Activated CD4-positive, CD25-positive, alpha-beta regulatory T cell (primary cell): ENCODE measurements at places on chromosomes 1 and 21.

- DNase-seq = no peak
Observed at GRCh38 chr1:234990874-234991801, 137.5 kb downstream of the TOMM20 start.

DNA sequence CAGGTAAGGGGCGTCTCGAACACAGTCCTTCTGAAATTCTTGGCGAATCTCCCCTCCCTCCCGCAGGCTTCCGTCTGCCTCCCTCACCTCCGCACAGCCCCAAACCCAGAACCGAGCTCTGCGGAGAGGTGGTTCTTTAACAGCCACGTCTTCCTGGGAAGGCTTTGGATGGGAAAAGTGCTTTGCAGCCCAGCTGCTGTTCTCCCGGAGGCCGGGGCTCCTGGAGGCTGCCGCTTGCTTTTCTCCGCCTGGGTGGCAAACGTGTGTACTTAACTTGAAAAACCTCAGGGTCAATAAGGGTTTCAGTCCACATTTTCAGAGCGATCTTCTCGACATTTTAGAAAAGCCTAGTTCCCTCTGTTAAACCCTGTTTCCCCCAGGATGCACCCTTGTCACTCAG, 109.3 kb downstream of the PRDM16 start:
- no peak for DNase-seq

DNA sequence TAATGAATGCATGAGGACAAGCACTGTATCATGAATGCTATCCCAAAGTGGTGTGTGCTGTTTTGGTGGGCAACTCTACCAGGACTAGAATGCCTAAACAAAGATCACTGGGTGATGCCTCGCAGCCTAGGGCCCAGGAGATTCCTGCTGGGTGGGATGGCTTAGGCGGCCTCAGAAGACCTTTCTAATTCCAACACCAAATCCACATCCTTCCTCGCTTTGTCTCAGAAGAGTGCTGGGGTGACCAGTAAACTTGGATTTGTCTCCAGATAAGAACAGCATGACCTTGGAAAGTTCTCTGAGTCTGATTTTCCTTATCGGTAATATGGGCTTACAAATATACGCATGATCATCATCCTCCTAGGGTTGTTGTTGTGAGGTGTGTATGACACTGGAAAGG, 76.6 kb downstream of the TLR5 start:
- no peak for DNase-seq

DNA sequence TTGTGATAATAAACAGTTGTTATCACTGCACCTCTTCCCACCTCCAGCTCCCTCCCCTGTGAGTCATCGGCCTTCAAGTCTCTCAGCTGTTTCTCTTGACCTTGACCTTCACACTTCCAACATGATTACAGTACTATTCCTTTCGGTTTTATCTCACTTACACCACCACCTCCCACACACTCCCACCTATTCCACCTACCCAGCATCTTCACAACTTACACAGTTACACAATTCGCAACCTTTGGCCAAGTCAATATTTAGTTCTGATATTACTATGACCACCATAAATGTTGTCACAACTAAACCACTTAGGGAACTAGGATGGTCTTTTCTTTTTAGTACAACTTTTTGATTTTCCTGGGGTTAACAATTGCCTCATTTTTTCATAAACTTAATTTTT, 60.2 kb downstream of the RIPK4 start:
- DNase-seq = no peak

DNA sequence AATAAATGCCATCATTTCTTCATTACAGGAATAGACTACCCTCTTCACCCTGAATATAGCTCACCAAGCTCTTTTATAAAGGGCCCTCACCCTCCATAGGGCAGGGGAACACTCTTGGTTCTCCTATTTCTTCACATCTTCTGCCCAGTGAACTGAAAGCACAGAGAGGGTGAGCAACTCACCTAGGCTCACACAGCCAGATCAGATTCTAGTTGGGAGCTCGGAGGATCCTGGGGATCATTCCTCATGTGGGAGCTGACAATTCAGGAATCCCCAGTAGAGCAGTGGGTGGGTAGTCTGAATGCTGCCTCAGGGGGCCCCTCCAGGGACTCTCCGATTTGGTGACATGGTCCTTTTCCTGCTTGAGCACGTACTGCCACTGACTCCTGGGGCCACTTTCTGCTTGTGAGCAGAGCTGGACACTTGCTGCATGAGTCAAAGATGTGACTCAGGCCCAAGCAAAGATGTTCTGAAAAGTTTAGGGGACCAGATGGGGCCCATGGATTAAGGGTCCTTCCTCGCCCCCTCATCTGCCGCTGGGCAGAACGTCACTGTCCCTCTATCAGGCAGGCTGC, 63.7 kb upstream of the WNT4 start:
- DNase-seq = no peak

GRCh38 chr1:63575340-63575826, 17.8 kb upstream of the PGM1 start:
- no peak for DNase-seq

GRCh38 chr1:213381572-213382084, 330.6 kb downstream of the RPS6KC1 start:
- no peak for DNase-seq

DNA sequence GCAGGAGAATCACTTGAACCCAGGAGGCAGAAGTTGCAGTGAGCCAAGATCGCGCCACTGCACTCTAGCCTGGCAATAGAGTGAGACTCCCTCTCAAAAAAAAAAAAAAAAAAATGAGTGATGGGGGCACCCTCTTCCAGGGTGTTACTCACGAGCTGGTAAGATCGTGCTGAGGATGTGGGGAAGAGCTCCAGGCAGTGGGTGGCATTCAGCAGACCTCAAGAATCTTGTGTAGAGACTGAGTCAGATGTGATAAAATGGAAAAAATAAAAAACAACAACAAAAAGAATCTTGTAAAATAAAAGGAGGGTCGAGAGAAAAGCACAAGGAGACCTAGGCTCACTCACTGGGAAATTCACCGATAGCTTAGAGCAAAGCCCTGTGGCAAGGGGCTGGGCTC, 38.5 kb downstream of the EPHA2 start:
- no peak for DNase-seq

- no peak for DNase-seq
Observed at GRCh38 chr1:212256369-212256768, 28.8 kb upstream of the PPP2R5A start.

GRCh38 chr1:59071876-59072582, 224.9 kb upstream of the FGGY start:
- DNase-seq = no peak

GRCh38 chr1:230861970-230862595, 6.2 kb downstream of the C1orf198 start:
- no peak for DNase-seq

DNA sequence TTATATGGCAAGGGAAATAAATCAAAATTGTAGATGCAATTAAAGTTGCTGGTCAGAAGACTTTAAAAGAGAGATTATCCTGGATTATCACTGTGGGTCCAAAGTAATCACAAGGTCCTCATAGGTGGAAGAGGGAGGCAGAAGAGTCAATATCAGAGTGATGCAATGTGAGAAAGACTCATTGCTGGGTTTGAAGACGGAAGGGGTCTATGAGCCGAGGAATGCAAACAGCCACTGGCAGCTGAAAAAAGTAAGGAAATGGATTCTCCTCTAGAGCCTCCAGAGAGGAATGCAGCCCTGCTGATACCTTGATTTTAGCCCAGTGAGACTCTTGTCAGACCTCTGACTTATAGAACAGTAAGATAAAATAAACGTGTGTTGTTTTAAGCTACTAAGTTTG, 59.8 kb upstream of the MUTYH start:
- DNase-seq = no peak

DNA sequence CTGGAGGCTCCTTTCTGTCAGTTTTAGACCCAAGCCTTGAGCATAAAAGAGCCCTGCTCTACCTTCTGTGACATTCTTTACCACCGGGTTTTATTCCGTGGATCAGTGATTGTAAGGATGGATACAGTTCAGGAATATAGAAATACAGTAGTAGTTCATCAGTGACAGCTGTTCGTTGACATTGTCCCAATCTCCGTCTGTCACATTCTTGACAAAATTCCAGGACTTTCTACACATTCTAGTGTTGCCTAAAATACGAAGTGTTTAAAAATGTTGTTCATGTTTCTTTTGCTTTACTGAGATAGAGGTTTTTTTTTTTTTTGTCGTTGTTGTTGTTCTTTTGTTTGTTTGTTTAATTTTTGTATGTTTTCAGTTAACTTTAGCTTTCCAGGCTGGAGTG, 29.9 kb downstream of the MAP10 start:
- no peak for DNase-seq

DNA sequence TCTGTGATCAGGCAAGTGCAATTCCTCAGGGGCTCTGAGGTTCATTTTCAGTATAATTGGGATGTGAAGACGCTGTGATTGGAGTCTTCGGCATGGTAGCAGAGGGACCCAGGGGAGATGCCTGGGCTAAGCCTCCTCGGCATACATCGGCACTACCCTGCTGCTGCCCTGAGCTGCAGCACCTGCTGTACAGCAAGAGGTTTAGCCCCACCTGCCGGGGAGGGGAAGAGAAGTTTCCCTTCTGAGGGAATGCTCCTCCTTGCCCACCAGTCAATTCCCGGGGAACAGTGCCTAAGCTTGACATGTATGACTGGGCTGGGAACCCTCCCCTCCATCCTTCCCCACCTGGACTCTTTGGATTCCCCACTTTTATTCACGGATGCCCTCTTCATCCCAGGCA, 24.9 kb downstream of the CNIH3 start:
- no peak for DNase-seq

DNA sequence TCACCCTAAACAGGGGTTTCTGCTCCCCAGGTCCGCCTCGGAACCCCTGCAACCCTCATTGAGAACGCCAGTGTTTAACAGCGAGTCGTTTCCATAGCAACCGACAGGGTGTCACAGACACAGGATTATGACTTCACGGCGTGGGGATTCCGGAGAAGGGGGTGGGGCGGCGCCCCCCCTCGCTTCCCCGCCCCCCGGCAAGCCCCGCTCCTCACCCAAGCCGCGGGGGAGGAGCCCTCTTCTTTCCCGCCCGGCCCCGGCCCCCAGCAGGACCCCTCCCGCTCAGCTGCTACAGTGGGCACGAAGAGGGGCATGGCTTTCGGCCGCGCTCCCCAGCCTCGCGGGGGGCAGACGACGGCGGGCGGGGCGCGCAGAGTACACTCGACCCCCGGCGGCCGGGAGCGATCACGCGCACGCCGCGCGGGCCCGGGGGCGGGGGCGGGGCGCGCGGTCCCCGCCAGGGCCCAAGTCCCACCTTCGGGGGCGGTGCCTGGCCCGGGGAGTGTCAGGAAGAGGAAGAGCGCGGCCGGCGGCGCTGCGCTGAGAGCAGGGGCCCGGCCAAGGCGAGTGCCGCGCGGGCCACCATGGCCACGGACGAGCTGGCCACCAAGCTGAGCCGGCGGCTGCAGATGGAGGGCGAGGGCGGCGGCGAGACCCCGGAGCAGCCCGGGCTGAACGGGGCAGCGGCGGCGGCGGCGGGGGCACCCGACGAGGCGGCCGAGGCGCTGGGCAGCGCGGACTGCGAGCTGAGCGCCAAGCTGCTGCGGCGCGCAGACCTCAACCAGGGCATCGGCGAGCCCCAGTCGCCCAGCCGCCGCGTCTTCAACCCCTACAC, at the start of gene EFHD2:
Gene EFHD2, plus strand, starts transcription at position 501 of the 835 bp plus-strand sequence. Its CDS starts 84 bp downstream, at position 585.
- DNase-seq = peak; percentile 69

- no peak for DNase-seq
Observed at GRCh38 chr1:214670098-214670497, 67.1 kb downstream of the CENPF start.

GRCh38 chr1:118871582-118872171, 116.5 kb downstream of the TBX15 start:
- DNase-seq = no peak

- DNase-seq = no peak
Observed at GRCh38 chr1:235639226-235640205, 10.1 kb downstream of the GNG4 start.

GRCh38 chr1:53614231-53615021, 124.5 kb downstream of the GLIS1 start:
- no peak for DNase-seq

- DNase-seq = no peak
Observed at GRCh38 chr1:203291201-203292096, 13.9 kb upstream of the BTG2 start.

- DNase-seq = no peak
Observed at GRCh38 chr1:199522936-199523335, 504.6 kb upstream of the NR5A2 start.

- DNase-seq = no peak
Observed at GRCh38 chr1:59199719-59200376, 97.0 kb upstream of the FGGY start.

DNA sequence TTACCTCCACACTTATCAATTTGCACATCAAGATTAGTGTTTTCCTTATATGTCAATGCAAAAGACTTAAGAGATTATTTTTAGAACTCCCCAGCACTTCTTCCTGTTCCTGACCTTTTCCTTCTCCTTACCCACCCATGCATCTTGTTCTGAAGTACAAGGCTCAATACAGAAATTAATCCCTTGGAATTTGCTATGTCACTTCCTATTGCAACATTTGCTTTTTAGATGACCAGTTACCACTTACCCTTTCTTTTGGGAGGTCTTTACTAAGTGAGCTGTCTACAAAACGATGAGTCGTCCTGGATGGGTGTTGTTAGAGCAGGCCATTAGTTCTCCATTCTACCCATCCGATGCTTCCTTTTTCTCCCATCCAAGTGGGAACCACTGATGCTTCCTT, 221.2 kb downstream of the FMN2 start:
- DNase-seq = no peak

DNA sequence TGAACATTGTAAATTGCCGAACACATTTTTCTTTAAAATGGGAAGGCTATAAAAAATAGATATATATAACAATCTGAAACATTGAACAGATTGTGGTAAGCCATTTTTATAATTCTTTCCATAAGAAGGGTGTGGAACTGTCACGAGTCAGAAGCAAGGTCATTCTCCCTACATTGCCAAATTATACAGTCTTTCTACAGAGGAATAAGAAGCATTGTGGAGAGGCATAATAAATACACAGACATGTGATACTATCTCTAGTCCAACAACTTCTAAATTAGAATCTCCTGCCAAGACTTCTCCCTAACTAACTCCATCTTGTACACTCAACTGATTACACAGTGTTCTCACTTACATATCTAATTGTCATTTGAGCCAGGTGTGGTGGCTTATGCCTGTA, 227.9 kb downstream of the CENPF start:
- no peak for DNase-seq

DNA sequence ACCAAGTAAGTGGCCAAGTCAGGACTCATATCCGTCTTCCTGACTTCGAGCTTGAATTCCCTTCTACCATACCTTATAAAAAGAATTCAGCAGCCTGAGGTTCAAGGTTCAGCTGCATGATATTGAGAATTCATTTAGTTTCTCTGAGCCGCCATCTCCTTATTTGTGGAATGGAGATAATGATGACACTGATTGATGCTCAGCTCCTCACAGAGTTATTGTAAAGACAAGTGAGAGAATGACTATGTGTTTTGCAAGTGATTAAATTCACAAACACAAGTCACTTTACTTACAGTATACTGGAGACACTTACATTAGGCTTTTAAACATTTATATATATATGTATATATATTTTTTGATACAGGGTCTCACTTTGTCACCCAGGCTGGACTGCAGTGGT, 39.8 kb upstream of the SCAF4 start:
- no peak for DNase-seq

- DNase-seq = no peak
Observed at GRCh38 chr1:14263225-14263624, 335.3 kb upstream of the KAZN start.
